ENCODE measurements at places on chromosomes 6 and 20. TPM values are rescaled to one million over a fixed set of nuclear protein-coding genes. Genes with fewer than 3 reads are reported as not detected.

DNA sequence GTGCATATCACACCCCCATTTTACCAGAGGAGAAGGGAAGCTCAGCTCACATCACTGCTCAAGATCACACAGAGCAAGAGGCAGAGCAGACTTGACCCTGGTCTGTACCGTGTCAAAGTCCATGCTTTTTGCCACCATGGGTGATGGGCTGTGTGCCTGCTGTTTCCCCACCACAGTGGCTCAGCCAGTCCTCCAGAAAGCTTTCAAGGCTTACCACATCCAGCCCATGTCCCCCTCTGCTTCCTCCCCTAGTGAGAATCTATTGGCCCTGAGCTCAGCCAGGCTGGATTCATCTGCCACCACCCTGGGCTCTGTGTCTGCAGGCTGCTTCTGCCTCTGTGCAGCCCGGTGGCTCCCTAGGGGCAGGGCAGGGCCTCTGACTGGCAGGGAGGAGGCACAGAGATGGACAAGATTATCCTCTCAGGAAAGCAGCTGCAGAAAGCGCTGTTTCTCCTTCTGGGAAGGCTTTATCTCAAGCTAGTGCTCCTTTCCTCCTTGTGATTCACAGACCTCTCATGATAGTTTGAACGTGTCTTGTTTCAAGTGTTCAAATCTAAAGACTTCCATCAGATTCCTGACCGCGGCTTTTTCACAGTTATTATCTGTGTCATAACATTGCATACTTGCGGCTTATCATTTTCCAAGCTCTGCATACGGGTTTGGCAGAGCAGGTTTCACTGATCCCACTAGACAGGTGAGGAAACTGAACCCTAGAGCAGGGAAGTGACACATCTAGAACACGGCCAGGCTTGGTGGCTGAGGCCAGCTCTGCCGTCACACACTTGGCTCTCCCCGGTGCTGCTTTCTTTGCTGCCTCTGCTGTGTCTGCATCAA, 37.4 kb downstream of the VEGFA start:
- no peak for DNase-seq

GRCh38 chr6:7189101-7189758, 81.5 kb downstream of the RREB1 start:
- DNase-seq, result no peak

DNA sequence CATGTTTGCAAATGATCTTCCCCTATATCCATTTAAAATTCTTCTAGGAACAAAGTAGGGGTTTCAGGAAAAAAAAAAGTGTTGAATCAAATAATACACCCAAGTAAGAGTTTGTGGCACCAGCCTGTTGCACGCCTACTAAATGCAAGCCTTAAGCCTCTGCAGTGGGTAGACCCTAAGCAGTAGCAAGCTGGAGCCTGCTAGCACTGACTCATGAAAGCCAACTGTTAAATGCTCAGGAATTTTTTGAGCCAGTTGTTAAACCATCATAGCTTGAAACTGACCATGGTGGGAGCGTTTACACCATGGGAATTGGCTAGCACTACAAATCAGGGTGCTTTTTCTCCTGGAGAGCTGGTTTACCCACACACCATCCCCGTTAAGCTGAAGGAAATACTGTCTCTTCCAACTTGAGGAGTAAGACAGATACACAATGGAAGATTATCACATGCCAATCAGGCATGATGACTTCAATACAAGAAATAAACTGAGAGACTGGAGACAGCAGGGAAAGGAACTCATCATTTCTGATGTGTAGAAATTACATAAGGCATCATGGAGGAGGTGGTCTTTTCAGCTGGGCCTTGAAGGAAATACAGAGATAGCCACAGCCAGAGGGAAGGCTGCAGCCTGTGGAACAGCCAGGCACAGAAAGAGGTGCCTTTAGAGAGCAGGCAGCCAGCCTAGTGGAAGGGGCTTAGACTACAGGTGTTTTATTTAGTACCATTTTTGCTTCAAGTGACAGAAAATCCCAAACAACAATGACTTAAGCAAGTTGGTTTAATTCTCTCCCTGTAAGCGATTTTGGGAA, 110.8 kb downstream of the SNX5 start:
- no peak for DNase-seq

- no peak for DNase-seq
Measured at GRCh38 chr6:160388922-160389321, 40.7 kb downstream of the SLC22A3 start.

GRCh38 chr6:170074435-170074834, 216.4 kb downstream of the DLL1 start:
- DNase-seq, result no peak

DNA sequence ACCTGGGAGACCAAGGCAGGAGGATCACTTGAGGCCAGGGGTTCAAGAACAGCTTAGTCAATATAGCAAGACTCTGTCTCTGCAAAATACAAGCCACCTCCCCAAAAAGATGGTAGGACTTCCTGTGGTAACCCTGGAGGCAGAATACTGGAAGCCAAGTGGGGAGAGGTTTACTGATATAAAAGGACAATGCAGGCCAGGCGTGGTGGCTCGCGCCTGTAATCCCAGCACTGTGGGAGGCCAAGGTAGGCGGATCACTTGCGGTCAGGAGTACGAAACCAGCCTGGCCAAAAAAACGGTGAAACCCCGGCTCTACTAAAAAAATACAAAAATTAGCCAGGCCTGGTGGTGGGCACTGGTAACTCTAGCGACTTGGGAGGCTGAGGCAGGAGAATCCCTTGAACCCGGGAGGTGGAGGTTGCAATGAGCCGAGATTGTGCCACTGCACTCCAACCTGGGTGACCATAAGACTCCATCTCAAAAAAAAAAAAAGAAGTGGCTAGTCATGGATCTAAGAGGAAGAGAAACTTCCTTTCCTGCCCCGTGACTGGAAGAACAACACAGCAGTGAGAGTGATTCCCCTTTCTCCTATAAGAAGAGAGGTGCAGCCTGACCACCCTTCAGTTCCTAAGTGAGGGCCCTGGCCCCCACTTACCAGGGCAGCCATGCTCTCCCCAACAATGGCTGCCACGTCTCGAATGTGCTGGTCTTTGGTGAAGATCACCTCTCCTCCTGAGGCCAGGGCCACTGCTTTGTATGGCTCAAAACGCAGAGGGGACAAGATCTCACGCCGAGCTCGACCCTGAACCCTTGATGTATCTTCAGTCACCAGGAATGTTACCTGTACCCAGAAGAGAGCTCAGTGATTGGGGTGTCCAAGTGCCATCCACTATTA, 6.2 kb downstream of the SAPCD1 start:
- no peak for DNase-seq

DNA sequence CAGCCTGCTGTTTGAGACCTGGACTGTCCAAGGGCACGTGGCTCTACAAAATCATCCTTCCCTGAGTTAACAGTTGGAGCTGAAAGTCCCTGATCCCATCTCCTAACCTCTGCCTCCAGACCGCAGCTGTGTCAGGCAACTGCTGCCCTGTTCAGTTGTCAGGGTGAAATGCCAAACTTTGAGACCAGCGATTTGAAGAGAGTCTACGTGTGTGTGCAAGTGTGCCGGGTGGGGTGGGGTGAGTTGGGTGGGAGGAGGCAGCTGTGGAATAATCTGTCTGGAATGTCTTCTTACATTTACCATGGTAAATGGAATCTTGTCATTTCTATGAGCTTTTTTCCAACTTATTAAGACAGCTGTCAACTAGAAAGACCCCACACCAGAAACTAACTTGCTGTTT, 81.0 kb upstream of the FAM8A1 start:
- DNase-seq, result no peak

- no peak for DNase-seq
Measured at GRCh38 chr6:19803331-19804204, 33.6 kb upstream of the ID4 start.

DNA sequence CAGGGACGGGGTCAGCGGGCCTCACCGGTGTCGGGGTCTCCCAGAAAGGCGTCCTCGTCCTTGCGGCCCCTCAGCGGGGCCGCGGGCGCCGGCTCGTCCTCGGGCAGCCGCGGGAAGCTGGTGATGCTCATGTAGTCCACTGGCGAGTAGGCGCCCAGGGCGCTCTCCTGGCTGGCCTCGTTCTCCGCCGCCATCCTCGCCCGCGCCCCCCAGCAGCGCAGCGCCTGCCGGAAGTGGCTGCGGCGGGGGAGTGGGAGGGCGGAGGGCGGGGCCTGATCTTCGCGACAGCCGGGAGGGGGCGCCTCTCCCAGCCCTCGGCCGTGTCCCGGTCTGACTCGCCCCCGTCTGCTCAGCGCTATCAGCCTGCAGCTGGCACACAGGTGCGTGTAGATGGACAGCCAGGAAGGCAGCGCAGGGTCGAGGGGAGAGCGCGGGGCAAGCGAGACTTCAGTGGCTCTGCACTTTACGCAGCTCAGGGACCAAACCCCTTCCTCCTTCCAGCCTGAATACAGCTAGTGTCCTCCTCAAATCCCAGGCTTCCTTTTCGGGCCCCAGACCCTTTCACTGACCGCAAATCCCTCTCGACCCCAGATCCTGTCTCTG, at the start of gene GGT7:
TSS of gene GGT7 (minus strand) at position 235 of the 603 bp plus-strand sequence. CDS start at position 194, 41 bp downstream.
- DNase-seq, result peak; percentile 54

DNA sequence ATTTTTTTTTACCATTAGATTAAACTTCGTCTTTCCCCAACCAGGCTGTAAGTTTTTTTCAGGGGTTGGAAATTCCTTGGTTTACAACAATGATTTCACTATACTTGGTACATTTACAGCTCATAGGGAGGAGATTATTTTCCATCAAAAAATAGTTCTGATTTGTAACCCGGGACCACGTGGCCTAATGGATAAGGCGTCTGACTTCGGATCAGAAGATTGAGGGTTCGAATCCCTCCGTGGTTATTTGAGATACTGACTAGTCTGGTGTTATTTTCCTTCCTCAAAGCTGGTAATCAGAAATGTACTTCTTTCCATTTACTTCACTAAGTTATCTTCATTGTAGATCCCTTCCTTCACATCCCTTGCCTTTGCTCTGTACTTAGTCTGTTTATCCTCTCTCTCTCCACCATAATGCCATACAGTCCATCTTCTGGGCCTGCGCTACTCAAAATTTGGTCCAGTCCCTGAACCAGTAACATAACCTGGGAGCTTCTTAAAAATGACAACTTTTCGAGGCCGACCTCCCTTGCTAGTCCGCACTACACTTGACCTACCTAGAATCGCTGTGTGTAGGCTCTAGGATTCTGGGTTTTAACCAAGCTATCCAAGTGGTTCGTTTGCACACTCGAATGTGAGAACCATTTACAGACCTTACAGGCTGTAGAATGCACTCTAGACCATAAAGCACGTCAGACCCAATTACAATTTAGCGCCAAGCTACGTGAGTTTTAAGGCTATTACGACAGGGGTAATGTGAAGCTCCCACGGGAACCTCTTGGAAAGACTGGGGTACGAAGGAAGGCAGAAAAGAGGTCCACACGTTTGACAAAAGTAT, 42.1 kb upstream of the BTN3A2 start:
- DNase-seq, result no peak

DNA sequence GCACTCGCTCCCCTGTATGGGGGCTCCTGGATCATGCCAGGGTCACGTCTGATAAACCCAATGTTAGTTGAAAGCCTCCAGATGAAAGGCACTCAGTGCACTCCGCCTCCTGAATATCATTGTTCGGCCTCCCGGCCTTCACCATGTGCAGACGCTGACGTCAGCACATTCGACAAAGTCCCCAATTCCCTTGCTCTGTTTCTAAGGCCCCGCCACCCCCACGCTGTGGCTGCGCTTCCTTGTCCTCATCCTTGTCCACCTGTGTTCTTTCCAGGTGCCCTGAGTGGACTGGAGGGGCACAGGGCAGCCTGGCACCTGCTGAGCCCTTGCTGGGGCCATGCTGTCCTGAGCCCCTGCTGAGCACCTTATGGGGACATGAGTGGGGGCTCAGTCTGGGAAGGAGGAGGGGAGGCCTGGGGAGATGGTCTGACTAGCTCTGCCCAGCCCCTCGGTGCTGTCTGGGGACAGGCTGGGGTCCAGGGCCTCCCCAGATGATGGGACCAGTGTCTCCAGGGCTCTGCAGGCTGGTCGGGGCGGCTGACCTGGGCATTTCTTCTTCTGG, 9.8 kb upstream of the BHLHE23 start:
- no peak for DNase-seq

GRCh38 chr6:56593801-56594318, 48.8 kb downstream of the DST start:
- DNase-seq, result no peak

GRCh38 chr6:135066397-135066796, 11.8 kb upstream of the HBS1L start:
- DNase-seq, result no peak

DNA sequence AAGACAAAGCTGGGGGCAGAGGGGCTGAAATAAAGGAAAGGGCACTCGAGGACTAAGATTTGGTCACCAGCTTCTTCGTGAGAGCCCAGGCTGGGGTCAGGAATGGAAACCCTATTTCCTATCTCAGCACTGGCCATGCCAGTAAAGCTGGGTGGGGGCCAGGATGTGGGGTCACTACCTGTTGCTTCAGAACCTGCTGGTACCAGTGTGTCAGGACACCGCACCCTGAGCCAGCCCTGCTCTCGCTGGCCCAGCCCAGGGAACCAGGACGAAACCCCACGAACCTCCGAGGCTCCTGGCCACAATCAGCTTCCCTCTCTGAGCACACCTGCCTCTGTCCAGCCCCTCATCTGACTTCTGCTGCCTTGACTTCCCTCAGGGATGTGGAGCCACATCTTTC, 2.1 kb downstream of the CDSN start:
- no peak for DNase-seq

GRCh38 chr6:166032366-166033200, 135.1 kb downstream of the TBXT start:
- no peak for DNase-seq

GRCh38 chr6:104640761-104641160, 219.0 kb downstream of the HACE1 start:
- no peak for DNase-seq

- DNase-seq, result no peak
Measured at GRCh38 chr20:33846291-33846935, 35.3 kb downstream of the CHMP4B start.

DNA sequence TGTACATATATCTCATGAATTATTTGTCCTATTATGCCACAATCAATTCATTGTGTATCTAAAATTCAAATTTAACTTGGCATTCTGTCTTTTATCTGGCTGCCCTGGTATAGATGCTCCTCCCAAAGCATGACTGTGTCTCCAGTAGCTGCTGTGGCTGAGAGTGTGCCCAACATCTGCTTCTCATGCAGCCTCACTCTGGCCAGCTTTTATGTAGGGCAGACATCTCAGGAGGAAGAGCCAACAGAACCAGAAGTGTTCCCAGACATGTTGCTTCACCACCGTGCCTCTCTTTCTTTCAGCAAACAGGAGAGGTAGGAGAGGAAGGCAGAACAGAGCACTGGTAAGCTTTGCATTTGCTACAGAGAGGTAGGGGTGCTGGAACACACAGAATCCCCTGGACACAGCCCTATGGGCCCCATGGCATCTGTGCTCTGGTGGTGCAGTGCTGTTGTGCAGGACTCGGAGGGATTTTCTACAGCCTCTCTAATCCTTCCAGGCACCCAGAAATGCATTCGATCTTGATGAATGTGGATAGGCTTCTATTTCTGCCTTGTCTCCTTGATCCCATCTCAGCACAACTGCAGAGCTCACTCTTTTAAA, 637.1 kb downstream of the UTRN start:
- DNase-seq, result no peak

- no peak for DNase-seq
Measured at GRCh38 chr20:1832634-1833033, 62.6 kb upstream of the SIRPA start.

Gene ZNF311
- 1.9 TPM for total RNA-seq

Gene DSP
- 39.3 TPM for total RNA-seq

Gene GHRH
- total RNA-seq, result not detected

Gene LRRC73
- 0.19 TPM for total RNA-seq

Gene LBP
- 0.95 TPM for total RNA-seq

Gene SPACA1
- total RNA-seq, result not detected

Gene RHAG
- not detected for total RNA-seq

Gene KCNK15
- total RNA-seq, result 9.1 TPM

Gene C20orf144
- not detected for total RNA-seq
